ENCODE measurements at places on chromosomes 13 and 19. TPM values are rescaled to one million over a fixed set of nuclear protein-coding genes. Genes with fewer than 3 reads are reported as not detected.

The SHD gene
- 122 TPM for total RNA-seq

The F10 gene
- total RNA-seq: 1.1 TPM

The SELENOV gene
- not detected for total RNA-seq

The CYP2A6 gene
- not detected for total RNA-seq

The A1BG gene
- total RNA-seq: 62.6 TPM

GRCh38 chr19:35828692-35829301 lies 16.2 kb upstream of the PRODH2 start:
- peak; percentile 57 for DNase-seq

- peak; percentile 19 for DNase-seq
These were observed at the start of gene MAB21L1 for GRCh38 chr13:35475960-35476943. Gene MAB21L1, minus strand, starts transcription at chr13:35476689. Its CDS starts 551 bp downstream, at chr13:35476138.

- DNase-seq: no peak
These were observed 1.2 kb downstream of the ACP5 start for GRCh38 chr19:11576227-11576626.

GRCh38 chr19:11025445-11025844 lies 63.8 kb upstream of the LDLR start:
- no peak for DNase-seq

GRCh38 chr19:38321646-38322196 lies 2.1 kb downstream of the KCNK6 start:
- DNase-seq: no peak

GRCh38 chr19:23817519-23817918 lies 58.8 kb upstream of the ZNF681 start:
- DNase-seq: peak; percentile 17

- DNase-seq: peak; percentile 73
These were observed 75.6 kb upstream of the KL start for GRCh38 chr13:32940601-32941000.

DNA sequence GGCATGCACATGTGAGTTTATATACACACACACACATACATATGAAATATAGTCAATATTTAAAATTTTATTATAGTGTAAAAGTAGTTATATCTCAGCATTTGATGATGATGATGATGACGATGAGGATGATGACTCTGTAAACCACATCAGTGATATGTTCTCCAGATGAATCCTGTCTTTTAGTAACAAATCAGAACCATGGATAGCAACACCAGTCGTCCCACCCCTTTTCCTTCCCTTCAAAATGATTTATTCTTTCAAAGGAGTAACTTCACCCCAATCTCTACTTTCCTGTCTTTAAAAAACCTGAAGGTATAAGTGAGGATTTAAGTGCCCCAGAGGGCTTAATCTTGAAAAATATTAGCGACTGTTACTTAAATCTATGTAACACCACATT lies 74.1 kb downstream of the DCLK1 start:
- peak; percentile 20 for DNase-seq
